Endodermal cell (in vitro differentiated cells): ENCODE measurements at places on chromosomes 12 and 14. TPM values are rescaled to one million over a fixed set of nuclear protein-coding genes. Genes with fewer than 3 reads are reported as not detected.

DNA sequence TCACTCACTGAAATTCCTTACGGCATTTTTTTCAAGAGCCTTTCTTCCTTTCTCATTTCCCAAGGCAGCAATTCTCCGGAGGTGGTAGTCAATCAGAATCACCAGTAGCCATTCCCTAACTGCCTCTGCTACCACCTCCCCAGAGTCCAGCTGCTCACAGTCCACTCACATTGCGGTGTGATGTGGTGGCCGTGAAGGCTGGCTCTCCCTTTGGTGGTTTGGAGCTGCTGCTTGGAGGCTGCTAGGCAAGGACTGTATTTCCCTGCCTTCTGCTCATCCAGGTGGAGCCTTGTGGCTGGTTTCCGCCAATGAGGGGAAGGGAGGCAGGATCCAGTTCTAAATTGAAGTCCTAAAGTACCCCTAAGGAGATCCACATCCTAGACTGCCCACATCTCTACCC lies 222.0 kb downstream of the ANO2 start:
- H3K36me3 ChIP-seq: no peaks in the 10 kb centered on the region
- no peaks in the 10 kb centered on the region for H3K4me1 ChIP-seq
- DNase-seq: peak; percentile 50
- H3K27me3 ChIP-seq: no peaks in the 10 kb centered on the region
- H3K27ac ChIP-seq: no peak overlapping the region

DNA sequence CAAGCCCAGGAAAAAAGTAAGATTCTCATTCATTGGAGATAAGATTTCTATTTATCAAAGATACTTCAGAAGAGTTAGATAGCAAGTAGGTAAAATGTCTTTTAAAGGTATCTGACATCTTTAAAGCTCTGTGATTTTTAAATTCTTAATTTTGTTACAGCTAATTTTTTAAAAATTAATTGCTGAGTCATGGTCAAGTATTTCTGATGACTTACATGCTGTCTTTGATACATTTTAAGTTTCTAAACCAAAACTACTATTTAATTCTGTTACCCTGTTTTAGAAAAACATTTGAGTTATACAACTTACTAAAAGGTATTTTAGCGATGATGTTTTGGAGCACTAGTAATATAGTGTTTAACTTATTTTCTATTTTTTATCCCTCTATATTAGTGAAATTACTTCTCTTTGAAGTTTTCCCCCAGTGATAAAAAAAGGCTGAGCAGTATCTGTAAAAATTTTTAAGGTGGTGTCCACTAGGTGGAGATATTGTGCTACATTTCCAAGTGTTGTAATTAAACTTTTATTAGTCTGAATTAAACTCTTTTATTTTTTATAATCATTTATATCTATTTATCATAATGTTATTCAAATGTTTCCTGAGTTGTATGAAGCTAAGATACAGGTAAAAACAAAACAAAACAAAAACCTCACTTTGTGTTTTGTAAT lies 11.5 kb downstream of the ALG10 start:
- DNase-seq: no peak
- no peaks in the 10 kb centered on the region for H3K4me1 ChIP-seq
- H3K36me3 ChIP-seq: no peaks in the 10 kb centered on the region
- H3K27me3 ChIP-seq: no peaks in the 10 kb centered on the region
- H3K4me3 ChIP-seq: no peak overlapping the region

GRCh38 chr14:64347748-64348147 lies 40.4 kb upstream of the MTHFD1 start:
- no peak overlapping the region for H3K4me3 ChIP-seq
- H3K27me3 ChIP-seq: no peaks in the 10 kb centered on the region
- no peaks in the 10 kb centered on the region for H3K4me1 ChIP-seq
- H3K36me3 ChIP-seq: no peaks in the 10 kb centered on the region
- H3K27ac ChIP-seq: no peak overlapping the region

DNA sequence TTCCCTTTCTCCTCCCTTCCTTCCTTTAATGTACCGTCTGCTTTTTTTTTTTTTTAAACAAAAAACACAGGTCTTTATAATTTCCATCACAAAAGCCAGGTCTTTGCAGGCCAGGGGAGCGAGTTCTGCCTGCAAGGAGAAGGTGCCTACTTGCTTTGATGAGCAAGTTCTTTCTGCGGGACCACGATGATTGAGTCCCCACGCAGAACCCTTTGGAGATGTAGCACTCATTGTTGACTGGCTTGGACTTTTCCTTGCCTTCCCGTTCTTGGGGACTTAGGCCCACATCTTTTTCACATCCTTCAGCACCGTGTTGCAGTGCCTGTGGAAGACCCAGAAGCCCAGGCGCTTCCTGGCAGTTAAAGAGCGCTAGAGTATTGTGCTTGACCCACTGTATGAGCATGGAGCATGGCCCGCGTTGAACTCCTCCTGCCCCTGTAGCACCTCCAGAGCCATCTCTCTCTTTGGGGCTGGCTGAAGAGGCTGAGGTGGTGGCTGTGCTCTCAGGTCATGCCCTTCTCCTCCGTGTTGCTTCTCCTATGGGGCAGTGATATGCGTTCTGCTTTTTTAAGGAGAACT lies 177.6 kb downstream of the EXOC5 start:
- no peaks in the 10 kb centered on the region for H3K36me3 ChIP-seq
- peak; percentile 47 for DNase-seq
- H3K4me3 ChIP-seq: no peak overlapping the region
- no peaks in the 10 kb centered on the region for H3K27me3 ChIP-seq
- no peak overlapping the region for H3K27ac ChIP-seq

GRCh38 chr12:29719381-29719780 lies 64.4 kb downstream of the TMTC1 start:
- no peak for DNase-seq
- no peaks in the 10 kb centered on the region for H3K4me1 ChIP-seq
- no peak overlapping the region for H3K27ac ChIP-seq
- H3K27me3 ChIP-seq: no peaks in the 10 kb centered on the region

The MGP gene
- not detected in 3 replicates for total RNA-seq

GRCh38 chr12:44127966-44128710 lies 292.3 kb downstream of the TMEM117 start:
- DNase-seq: no peak
- H3K4me1 ChIP-seq: no peaks in the 10 kb centered on the region
- no peak overlapping the region for H3K4me3 ChIP-seq
- H3K27ac ChIP-seq: peak overlapping the region; percentile 71
